Keratinocyte (primary cell): ENCODE measurements at places on chromosomes 12 and 14.

- no peak for DNase-seq
Measured at GRCh38 chr12:88994971-88995370, 357.3 kb downstream of the DUSP6 start.

GRCh38 chr14:65791191-65791981, 378.9 kb downstream of the FUT8 start:
- DNase-seq = no peak

GRCh38 chr12:49545815-49546214, 7.0 kb downstream of the KCNH3 start:
- DNase-seq = no peak

- DNase-seq = no peak
Measured at GRCh38 chr14:56172571-56172971, 54.4 kb downstream of the PELI2 start.

GRCh38 chr14:101019541-101019940, 116.0 kb upstream of the RTL1 start:
- DNase-seq = no peak

DNA sequence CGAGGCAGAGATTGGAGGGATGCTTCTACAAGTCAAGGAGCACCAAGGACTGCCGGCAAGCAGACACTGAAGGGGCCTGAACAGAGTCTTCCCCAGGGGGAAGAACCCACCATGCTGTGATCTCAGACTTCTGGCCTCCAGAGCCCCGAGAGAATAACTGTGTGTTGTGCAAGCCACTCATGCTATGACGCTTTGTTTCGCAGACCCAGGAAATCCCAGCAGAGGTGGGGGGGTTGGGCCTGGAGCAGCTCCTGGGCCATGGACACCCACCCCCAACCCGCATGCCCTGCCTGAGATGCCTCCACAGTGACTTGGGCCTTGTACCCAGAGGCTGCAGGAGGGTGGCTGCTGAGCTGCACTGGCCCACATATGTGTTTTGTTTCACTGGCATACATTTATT, 31.2 kb downstream of the ARL6IP4 start:
- no peak for DNase-seq

DNA sequence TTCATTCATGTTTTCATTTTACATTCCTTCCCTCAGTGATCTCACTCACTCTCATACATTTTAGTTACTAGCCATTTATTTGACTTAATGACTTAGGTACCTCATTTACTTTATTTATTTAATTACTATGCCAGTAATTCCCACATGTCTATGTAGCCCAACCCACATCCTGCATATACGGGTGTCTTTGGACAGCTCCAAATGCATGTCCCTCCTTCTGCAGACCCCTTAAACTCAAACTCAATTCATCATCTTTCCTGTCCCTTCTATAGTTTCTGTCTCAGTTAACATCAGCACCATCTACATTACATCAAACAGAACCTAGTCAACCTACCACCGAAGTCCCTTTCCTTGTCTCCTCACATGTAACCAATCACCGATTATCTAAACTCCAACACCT, 2.8 kb downstream of the CLEC1A start:
- DNase-seq = no peak

DNA sequence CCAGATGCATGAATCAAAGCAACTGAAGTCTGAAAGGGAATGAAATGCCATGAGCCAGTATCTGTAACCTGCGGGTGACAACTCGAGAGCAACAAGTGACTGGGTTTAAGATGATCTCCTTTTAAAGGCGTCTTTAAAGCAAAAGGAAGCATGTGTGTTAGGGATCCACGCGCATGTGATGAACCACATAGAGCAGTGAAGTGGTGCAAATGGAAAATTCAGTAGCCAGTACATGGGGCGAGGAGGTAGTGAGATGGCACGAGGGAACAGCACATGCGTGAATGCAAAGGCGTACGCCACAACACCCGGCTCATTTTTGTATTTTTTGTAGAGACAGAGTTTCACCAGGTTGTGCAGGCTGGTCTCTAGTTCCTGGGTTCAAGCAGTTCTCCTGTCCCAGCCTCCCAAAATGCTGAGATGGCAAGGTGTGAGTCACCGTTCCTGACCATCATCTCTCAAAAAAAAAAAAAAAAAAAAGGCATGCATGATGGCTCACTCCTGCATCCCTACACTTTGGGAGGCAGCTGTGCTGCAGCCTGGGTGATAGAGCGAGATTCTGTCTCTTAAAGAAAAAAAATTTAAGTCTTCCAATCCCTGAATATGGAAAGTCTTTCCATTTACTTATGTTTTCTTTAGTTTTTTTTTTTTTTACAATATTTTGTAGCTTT, 24.6 kb upstream of the BCL7A start:
- DNase-seq = no peak
